ENCODE measurements at places on chromosomes 2 and 18. TPM values are rescaled to one million over a fixed set of nuclear protein-coding genes. Genes with fewer than 3 reads are reported as not detected.

- H3K4me1 ChIP-seq: peaks cover 8% of the 10 kb centered on the region
- peaks cover 2% of the 10 kb centered on the region for H3K27me3 ChIP-seq
- peaks cover 3% of the 10 kb centered on the region for H3K36me3 ChIP-seq
- H3K4me3 ChIP-seq: no peak overlapping the region
Observed at GRCh38 chr2:68807821-68808266, 63.4 kb downstream of the BMP10 start.

- H3K4me3 ChIP-seq: peak within 1 kb of the TSS; percentile 93
- no peaks in the 10 kb centered on the region for H3K36me3 ChIP-seq
- peaks cover 12% of the 10 kb centered on the region for H3K27me3 ChIP-seq
- peaks cover 5% of the 10 kb centered on the region for H3K4me1 ChIP-seq
- no peak for DNase-seq
Observed at GRCh38 chr2:102186791-102187495, at the start of gene IL1RL2. TSS of gene IL1RL2 (plus strand) at chr2:102187023. CDS start at chr2:102187868, 845 bp downstream.

The IL1RL1 gene
- not detected for total RNA-seq

The IL1RN gene
- total RNA-seq: not detected

The HNMT gene
- not detected for total RNA-seq

DNA sequence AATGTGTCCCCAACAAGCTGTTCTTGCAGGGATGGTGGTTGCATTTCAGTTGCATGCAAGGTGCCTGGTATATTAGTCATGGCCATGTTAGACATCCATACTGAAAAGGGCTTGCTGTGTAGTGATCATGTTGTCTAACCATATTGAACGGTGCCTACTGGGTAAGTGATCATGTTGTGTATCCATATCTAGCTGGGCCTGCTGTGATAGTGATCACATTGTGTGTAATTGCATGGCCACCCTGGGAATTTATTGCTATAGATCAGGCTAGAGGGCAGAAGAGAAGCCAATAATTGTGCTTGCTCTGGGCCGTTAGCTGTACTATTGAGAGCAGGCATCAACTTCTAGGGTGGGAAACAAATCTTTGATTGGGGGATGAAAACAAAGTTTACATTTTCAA is 9.8 kb upstream of the EPC2 start:
- no peak overlapping the region for H3K4me3 ChIP-seq
- H3K36me3 ChIP-seq: no peaks in the 10 kb centered on the region
- no peak for DNase-seq
- no peaks in the 10 kb centered on the region for H3K27me3 ChIP-seq
- no peaks in the 10 kb centered on the region for H3K4me1 ChIP-seq
- H3K27ac ChIP-seq: no peak overlapping the region

- H3K4me3 ChIP-seq: no peak overlapping the region
- peaks cover 5% of the 10 kb centered on the region for H3K27me3 ChIP-seq
- DNase-seq: no peak
- peaks cover 6% of the 10 kb centered on the region for H3K36me3 ChIP-seq
- no peak overlapping the region for H3K27ac ChIP-seq
- H3K4me1 ChIP-seq: peaks cover 1% of the 10 kb centered on the region
Observed at GRCh38 chr2:122056853-122057252, 301.4 kb downstream of the TSN start.

GRCh38 chr18:904218-905090 is at the start of gene ADCYAP1:
TSS of gene ADCYAP1 (plus strand) at chr18:904871. CDS start at chr18:905387, 516 bp downstream.
- peaks cover 27% of the 10 kb centered on the region for H3K27me3 ChIP-seq
- peak within 1 kb of the TSS; percentile 96 for H3K4me3 ChIP-seq
- peak within 1 kb of the TSS; percentile 84 for H3K27ac ChIP-seq
- no peaks in the 10 kb centered on the region for H3K36me3 ChIP-seq

The RAB17 gene
- not detected for total RNA-seq

The SMCHD1 gene
- total RNA-seq: 34.4 TPM

- DNase-seq: no peak
- peaks cover 1% of the 10 kb centered on the region for H3K27me3 ChIP-seq
- H3K36me3 ChIP-seq: no peaks in the 10 kb centered on the region
- no peaks in the 10 kb centered on the region for H3K4me1 ChIP-seq
Observed at GRCh38 chr2:179403624-179404023, 139.0 kb upstream of the SESTD1 start.

GRCh38 chr2:156340804-156341451 is 8.4 kb upstream of the NR4A2 start:
- H3K4me3 ChIP-seq: peak overlapping the region; percentile 91
- peaks cover 14% of the 10 kb centered on the region for H3K4me1 ChIP-seq
- DNase-seq: no peak

GRCh38 chr18:76981396-76981968 is 151.1 kb downstream of the MBP start:
- H3K4me1 ChIP-seq: peaks cover 51% of the 10 kb centered on the region
- peaks cover 11% of the 10 kb centered on the region for H3K27me3 ChIP-seq
- no peak overlapping the region for H3K4me3 ChIP-seq
- no peak for DNase-seq
- H3K27ac ChIP-seq: no peak overlapping the region

GRCh38 chr18:61946449-61946848 is 53.6 kb upstream of the RNF152 start:
- H3K4me3 ChIP-seq: no peak overlapping the region
- H3K36me3 ChIP-seq: no peaks in the 10 kb centered on the region

DNA sequence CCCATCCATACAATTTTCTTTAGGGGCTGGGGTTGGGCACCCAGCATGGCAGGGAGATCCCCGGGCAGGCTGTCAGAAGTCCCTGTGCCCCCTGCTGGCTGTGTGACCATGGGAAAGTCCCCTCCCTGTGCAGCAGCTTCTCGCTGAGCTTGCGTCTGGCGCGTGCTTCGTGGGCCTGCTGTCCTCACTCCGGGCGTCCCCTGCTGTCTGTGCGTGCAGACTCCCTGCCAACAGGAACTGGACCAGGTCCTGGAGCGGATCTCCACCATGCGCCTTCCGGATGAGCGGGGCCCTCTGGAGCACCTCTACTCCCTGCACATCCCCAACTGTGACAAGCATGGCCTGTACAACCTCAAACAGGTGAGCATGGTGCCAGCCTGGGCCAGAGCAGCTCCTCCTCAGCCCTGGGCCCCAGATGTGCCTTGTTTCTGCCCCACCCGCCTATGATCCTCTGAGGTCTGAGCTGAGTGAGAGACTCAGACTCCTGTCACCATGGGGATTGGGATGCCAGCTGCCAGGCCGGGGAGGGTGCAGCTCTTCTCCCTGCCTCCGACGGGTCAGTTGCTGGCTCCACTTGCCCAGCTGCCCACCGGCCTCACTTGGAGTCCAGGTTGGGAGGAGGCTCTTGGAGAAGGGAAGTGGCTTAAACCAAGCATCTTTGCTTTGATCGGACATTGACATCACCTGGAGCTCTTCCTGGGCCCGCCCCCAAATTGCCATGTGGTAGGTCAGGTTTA is 28.6 kb downstream of the IGFBP2 start:
- no peak overlapping the region for H3K4me3 ChIP-seq
- H3K4me1 ChIP-seq: peaks cover 30% of the 10 kb centered on the region
- H3K36me3 ChIP-seq: no peaks in the 10 kb centered on the region
- no peak overlapping the region for H3K27ac ChIP-seq
- peaks cover 2% of the 10 kb centered on the region for H3K27me3 ChIP-seq

- no peaks in the 10 kb centered on the region for H3K36me3 ChIP-seq
- peaks cover 2% of the 10 kb centered on the region for H3K4me1 ChIP-seq
- no peak overlapping the region for H3K4me3 ChIP-seq
- H3K27me3 ChIP-seq: no peaks in the 10 kb centered on the region
- H3K27ac ChIP-seq: no peak overlapping the region
- no peak for DNase-seq
Observed at GRCh38 chr2:166170356-166170755, 42.5 kb upstream of the SCN1A start.

GRCh38 chr18:58845928-58846724 is 18.6 kb upstream of the ZNF532 start:
- DNase-seq: no peak
- H3K4me3 ChIP-seq: no peak overlapping the region
- peaks cover 7% of the 10 kb centered on the region for H3K27me3 ChIP-seq
- H3K27ac ChIP-seq: no peak overlapping the region
- no peaks in the 10 kb centered on the region for H3K36me3 ChIP-seq

DNA sequence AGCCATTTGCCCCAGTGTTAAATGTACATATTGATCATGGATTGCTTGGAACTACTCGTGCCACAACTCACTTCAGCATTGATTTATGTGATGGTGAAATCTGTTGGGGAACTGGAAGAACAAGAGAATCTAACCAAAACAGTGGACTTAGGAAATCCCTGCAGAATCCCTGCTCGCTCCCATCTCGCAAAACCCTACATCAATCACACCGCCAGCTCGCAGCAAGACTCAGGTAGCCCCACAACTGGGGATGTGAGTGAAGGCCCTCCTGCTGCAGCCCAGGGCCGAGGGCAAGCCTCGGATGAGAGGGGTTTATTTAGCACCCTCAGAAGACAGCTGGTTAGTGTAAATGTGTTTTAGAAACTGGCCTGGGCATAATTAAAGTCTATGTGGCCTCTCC is 171.6 kb downstream of the ANAPC1 start:
- peaks cover 13% of the 10 kb centered on the region for H3K36me3 ChIP-seq
- H3K4me1 ChIP-seq: no peaks in the 10 kb centered on the region
- H3K27me3 ChIP-seq: peaks cover 2% of the 10 kb centered on the region
- no peak overlapping the region for H3K4me3 ChIP-seq
- H3K27ac ChIP-seq: no peak overlapping the region

DNA sequence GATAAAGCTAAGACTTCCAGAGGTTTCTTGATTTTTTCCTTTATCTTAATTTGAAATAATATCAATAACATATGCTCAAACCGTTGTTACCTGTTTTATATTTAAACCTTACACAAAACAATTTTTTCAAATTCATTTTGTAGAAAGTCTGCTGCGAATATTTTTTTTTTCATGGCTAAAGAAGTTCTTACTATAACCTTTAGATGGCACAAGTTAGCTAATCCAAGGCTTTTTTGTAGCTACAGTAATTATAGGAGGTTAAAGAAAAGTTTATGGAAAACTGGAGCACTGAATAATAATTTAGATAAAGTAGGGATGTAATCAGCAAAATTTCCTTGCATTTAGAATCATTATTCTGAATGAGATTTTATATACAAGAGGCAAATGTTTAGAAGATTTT is 78.0 kb upstream of the PNPT1 start:
- H3K27me3 ChIP-seq: peaks cover 2% of the 10 kb centered on the region
- peaks cover 6% of the 10 kb centered on the region for H3K4me1 ChIP-seq
- DNase-seq: no peak

The DPYSL5 gene
- total RNA-seq: 313 TPM

The LYG2 gene
- total RNA-seq: not detected

The COPS8 gene
- total RNA-seq: 55.8 TPM

DNA sequence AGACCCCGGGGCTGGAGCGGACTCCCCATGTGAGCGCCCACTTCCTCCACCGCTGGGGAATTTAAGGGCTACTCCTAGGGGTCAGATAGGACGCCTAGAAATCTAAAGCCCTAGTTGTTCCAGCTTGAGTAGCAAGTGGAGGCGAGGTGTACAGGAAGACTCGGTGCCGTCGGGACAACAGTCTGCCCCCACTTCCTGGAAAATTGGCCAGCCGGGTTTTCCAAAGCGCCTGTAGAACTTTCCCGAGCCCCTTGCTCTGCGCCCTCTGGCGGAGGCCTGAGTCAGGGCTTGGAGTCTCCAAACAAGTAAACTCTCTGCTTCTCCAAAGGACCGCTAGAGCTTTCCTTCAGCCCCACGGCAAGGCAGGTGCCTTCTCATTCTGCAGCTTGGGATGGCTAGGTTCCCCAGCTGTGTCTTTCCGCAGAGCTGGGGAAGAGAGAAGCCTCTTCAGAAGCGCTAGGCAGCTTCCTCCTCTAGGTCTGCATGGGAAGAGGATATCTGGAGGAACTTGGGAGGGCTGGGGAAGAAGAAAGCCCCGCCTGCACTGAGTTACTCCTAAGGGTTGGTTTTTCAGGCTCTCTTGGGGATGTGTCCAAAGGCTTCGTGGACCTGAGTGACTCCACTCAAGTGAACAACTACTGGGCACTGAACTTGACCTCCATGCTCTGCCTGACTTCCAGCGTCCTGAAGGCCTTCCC is 681 bp downstream of the SPR start:
- peaks cover 13% of the 10 kb centered on the region for H3K27me3 ChIP-seq
- H3K27ac ChIP-seq: no peak overlapping the region
- peak overlapping the region; percentile 81 for H3K4me3 ChIP-seq
- peak; percentile 95 for DNase-seq
- H3K4me1 ChIP-seq: no peaks in the 10 kb centered on the region

The SCN7A gene
- total RNA-seq: 0.32 TPM

- no peak overlapping the region for H3K27ac ChIP-seq
- H3K27me3 ChIP-seq: peaks cover 10% of the 10 kb centered on the region
- DNase-seq: no peak
- H3K4me1 ChIP-seq: peaks cover 27% of the 10 kb centered on the region
- H3K36me3 ChIP-seq: no peaks in the 10 kb centered on the region
Observed at GRCh38 chr2:218276986-218277755, 6.9 kb downstream of the PNKD start.

GRCh38 chr2:160324161-160324800 is 124.2 kb upstream of the ITGB6 start:
- H3K4me3 ChIP-seq: no peak overlapping the region
- peaks cover 42% of the 10 kb centered on the region for H3K4me1 ChIP-seq
- no peak overlapping the region for H3K27ac ChIP-seq
- peak; percentile 53 for DNase-seq

The SPATA3 gene
- not detected for total RNA-seq

The TTN gene
- 0.34 TPM for total RNA-seq

GRCh38 chr2:217924346-217924901 is 78.4 kb downstream of the TNS1 start:
- peaks cover 3% of the 10 kb centered on the region for H3K4me1 ChIP-seq
- no peaks in the 10 kb centered on the region for H3K36me3 ChIP-seq
- DNase-seq: no peak
- no peak overlapping the region for H3K27ac ChIP-seq
- no peak overlapping the region for H3K4me3 ChIP-seq

The RBBP8 gene
- 13.6 TPM for total RNA-seq

DNA sequence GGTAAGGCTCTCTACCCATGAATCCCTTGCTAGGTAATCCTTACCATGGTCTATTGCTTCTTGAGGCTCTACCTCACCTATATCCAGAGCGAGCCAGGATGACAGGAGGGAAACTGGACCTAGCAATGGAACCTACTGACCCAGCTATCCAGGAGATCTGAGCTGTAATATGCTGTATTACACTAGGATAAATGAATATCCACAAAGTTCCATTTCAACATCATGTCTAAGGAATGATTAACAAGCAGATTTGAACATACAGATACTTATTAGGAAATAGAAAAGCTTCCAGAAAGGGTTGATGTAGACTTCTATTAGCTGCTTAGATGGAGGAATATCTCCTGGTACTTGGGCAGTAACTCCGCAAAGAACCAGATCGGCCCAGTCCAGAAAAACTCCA is 110.1 kb downstream of the BAZ2B start:
- H3K4me3 ChIP-seq: no peak overlapping the region
- H3K4me1 ChIP-seq: no peaks in the 10 kb centered on the region
- no peaks in the 10 kb centered on the region for H3K36me3 ChIP-seq
- no peak overlapping the region for H3K27ac ChIP-seq
